CD4-positive, alpha-beta T cell treated with Interleukin-4 for 4 hours (primary cell): ENCODE measurements at places on chromosomes 7 and 10.

DNA sequence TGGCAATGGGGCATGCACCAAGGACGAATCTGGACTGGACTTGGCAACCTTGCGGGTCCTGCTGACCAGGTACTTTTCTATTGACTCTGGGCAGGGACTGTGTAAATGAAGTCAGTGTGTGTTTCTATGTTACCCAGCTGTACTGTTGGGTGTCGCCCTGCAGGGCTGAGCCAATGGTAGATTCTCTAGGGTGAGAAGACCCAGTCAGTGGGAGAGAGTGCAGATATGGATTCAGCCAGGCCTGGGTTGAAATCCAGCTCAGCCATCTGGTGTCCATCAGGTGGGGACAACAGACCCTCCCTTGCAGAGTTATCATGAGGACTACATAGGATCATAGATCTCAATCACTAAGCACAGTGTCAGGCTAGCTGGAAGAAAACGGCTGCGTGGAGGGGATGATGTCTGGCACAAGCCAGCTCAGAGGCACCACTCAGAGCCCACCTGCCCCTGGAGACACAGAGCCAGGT, 4.9 kb upstream of the PPIF start:
- DNase-seq: no peak

- no peak for DNase-seq
These were observed 322.4 kb upstream of the KLF6 start for GRCh38 chr10:4107285-4107851.

GRCh38 chr7:159033956-159034355, 110.7 kb downstream of the VIPR2 start:
- DNase-seq: no peak

GRCh38 chr10:87626422-87626892, 33.2 kb upstream of the PAPSS2 start:
- no peak for DNase-seq

DNA sequence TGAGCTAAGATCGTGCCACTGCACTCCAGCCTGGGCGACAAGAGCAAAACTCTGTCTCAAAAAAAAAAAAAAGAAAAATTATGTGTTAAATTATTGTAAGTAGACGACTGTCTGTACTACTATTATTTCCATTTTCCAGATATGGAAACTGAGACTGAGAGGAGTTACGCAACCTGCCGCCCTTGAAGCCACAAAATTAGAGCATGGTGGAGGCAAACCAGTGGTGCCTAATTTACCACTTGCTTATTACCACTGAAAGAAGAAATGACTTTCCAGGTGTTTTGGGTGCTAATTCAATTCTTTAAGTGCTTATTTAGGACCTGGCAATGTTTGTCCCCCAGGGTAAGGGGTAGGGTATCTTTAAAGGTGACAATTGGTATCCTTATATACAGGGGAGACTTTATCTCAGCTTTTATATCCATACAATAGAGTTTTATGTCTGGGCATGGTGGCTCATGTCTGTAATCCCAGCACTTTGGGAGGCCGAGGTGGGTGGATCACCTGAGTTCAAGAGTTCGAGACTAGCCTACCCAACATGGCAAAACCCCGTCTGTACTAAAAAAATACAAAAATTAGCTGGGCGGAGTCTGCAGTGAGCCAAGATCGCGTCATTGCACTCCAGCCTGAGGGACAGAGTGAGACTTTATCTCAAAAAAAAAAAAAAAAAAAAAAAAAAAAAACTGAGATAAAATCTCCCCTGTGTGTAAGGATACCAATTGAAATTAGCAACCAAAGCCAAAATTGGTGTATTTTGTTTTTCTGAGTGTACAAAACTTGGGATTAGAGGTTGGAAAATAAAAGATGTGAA, 16.6 kb upstream of the CAMK1D start:
- DNase-seq: no peak

DNA sequence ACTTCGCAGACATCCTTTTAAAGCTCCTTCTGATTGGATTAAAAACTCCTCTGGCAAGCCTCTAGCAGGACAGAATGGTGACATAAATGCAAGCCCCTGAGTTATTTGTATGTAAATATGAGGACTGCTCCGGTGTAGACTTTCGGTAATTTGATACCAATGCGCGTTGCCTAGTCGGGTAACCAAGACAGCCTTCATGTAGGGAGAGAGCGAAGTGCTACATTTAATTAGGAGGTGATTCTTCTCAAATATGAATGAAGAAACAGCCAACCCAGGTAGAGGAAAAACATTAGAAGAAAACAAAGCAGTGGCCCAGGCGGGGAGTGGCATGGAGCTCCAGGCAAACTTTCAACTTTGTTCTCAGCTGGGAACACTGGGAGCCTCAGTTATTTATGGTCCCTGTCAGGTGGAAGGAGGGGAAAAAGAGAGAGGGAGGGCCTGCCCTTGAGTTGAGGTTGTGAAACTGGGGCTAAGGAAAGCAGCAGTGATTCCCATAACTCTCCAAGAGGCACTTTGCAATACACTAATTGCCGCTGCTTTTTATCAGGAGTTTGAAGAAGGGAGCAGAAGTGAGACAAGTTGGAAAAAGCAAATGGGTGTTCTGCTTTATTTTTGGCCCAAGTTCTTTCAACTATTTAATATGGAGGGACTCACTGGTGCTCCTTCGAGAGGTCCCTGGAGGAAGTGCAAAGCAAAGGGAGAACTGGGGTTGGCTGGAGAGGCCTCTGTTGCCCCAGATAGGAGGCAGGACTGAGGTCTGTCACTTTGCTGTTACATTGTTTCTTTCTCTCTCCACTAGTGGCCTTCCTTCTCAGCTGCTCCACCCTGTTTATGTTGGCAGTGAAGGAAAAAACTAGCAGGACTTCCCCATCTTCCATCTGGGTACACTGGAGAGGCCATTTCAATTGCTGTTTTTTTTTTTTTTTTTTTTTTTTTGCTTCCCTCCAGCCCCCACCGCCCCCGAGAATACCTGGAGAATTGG, 234.6 kb upstream of the CCDC6 start:
- no peak for DNase-seq

DNA sequence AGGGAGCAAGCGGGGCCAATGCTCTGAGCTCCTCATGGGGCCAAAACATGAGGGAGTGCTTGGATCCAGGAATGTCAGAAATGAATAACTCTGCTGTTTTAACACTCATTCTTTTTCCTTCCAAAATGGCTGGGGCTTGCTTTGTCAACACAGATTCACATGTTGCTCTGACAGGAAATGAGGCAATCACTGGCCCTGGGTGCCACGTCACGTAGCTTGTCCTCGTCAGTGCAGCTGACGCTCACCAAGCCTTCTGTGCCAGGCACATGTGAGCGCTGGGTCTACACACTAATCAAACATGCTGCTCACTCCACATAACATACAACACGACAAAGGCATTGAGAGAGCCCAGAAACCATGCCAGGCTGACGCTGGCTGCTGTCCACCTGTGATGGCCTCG, 198.9 kb downstream of the WDR37 start:
- DNase-seq: no peak

DNA sequence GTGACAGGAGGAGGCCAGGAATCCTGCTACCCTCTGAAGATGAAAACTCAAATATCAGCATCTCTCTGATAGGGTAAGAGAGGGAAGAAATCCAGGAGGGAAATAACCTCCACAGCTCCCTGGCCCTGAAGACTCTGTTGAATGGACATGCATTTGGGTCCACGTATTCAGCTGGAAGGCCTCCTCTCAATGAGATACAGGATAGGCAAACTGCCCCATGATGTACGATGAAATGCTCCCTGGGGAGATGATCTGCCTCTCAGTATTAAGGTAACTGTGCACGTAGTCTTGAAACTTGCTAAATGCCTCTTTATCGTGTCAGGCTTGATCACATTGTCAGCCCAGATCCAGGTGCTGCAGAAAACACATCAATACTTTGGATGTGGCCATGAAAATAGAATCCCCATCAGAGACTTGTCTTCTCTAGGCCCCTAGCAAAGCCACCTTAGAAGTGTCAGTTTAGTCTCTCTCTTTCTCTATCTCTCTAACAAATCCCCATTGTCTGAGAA, 384.0 kb downstream of the KCNMA1 start:
- DNase-seq: no peak

DNA sequence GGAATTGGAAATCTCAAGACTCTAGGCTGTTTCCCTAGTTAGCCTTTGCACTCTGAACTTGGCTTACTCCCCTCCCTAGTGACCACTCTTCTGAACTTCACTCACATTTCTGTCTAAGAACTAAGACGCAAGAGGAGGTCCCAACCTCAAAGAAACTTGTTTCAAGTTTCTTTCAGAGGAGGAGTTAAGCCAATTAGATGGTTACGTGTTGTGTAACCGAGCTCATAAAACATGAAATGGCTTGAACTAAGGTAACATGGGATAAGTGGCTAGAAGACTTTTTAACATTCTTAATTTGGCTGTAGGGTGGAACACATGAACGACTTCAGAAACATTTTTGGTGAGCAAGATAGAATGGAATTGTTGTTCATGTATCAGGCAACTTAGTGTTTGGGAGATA, 39.5 kb upstream of the SEC61G start:
- no peak for DNase-seq

- no peak for DNase-seq
These were observed 349.7 kb downstream of the MDFIC start for GRCh38 chr7:115271332-115272235.

- DNase-seq: no peak
These were observed 176.8 kb upstream of the FERD3L start for GRCh38 chr7:19322002-19322401.

DNA sequence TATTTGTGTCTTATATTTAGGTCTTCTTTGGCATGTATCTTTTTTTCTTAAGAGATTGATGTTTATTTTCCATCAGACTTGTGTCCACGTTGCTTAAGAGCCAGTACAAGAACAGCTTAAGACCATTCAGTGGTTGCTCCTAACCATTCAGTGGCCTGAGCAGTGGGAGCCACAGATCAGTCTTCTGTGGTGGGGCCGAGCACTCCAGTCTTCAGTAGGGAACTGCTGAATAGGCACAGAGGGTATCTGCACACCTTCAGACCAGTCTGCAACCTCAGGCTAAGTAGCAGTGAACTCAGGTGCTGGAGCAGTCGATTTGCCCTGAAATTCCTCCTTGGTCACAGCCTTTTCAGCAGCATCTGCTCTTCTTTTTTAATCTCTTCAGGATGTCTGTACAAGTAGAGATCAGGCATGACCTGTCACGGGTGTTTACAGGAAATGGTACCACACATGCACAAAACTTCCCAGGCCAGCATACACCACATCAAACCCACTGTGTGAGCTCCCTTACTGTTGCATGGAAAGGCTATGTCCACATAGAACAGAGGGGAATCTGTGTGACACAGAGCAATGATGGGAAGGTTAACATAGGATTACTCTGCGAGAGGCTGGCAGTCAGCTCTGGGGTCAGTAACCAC, 51.5 kb downstream of the FAM107B start:
- peak; percentile 62 for DNase-seq

DNA sequence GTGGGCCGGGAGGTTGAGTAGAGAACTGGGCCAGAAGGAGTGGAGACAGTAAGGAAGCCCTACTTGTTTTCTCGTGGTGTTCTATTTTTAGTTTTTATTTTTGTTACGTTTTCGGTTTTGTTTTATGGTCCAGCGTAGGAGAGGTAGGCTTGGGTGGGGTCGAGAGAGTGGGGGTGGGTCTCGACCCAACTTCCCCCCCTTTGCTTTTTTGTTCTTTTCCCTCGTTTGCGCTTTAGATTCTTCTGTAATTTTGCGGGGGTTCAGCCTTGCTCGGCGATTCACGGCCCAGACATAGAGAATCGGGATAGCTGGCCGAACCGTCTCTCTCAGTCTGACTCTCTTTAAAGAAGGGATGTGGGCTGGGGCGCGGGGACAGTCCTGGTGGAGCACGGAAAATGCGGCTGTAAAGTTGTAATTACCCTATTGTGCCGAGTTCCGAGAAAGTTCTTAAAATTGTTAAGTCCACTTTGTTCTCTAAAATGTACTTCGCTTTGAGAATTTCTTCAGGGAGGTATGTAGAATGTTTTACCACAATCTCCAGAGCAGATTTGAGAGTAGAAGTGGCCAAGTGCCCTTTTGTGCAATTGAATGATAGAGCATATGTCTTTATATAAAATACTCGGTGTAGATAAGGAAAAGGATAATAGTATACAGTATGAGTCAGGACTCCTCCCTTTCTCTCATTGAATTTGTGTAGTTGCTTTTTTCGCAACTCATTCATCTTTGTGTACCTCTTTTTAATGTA, 816 bp downstream of the DMTF1 start:
- DNase-seq: peak; percentile 13

- no peak for DNase-seq
These were observed 81.3 kb upstream of the AGR3 start for GRCh38 chr7:16963044-16963443.

DNA sequence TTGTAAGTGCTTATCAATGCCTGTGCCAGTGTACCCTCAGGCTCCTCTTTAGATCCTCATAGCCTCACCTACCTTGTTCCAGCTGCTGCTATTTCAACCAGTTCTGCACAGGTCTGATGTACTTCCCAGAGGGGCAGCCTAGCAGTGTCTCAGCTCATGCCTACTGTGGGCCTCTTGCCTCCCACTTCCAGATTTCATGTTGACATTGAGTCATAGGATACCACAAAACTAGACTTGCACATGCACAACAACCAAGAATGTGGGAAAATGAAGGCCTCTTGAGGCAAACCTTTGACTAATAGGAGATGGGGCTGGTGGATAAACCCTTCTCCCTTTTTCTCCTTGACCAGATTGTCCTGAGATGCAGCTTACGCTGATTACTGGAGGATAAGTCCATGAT, 31.0 kb downstream of the PON3 start:
- no peak for DNase-seq

DNA sequence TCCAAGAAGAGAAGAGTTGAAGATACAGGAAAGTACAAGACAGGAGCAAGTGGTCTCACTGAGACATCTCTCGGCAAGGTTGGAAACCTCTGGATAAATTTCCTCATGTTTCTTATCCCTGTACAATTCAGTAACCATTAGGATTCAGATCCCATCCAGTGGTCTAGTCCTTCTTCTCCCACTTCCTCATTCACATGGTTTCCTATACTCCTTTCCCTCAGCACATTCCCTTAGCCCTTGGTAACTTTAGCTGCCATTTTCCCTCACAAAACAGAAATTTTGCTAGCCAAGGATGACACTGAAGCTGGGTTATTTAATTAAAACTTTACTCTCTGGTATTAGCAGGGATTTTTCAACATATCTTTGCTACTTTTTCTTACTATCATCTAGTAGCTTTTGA, 82.6 kb downstream of the CPED1 start:
- no peak for DNase-seq

DNA sequence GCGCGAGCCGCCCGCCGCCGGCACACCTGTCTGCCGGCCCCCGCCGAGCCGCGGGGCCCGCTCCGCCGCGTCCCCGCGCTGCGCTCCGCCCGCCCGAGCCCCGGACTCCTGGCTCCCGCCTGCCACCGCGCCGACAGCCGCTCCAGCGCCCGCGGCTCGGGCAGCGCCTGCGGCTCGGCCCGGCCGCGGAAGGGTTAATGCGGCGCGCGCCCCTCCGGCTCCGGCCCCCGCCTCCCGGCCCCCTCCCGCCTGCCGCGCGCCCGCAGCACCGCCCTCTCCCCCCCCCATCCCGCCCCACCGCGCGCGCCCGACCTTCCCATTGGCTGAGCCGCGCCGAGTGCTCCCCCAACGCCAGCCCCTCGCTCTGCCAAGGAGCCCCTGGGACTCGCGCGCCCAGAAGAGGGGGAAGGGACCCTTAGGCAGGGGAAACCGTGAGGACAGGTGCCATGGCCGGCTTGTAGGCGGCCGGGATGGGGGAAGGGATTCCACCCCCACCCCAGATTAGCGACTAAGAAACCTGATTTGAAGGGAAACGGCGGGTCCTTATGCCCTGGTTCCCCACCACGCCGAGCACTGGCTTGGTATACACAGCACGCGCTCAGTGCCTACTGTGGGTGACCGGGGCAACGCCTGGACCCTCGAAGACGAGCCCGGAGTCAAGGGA, at the start of gene KCNH2:
TSS of gene KCNH2 (minus strand) at position 196 of the 664 bp plus-strand sequence. CDS start 408 bp downstream, outside the sequence.
- DNase-seq: no peak

GRCh38 chr10:109678857-109679256, 244.5 kb downstream of the XPNPEP1 start:
- no peak for DNase-seq

GRCh38 chr10:14144451-14144850, 186.3 kb downstream of the FRMD4A start:
- no peak for DNase-seq
